NCI-H446 treated with DMSO at 0.1 percent for 48 hours (cell line): ENCODE measurements at places on chromosomes 1 and 21.

DNA sequence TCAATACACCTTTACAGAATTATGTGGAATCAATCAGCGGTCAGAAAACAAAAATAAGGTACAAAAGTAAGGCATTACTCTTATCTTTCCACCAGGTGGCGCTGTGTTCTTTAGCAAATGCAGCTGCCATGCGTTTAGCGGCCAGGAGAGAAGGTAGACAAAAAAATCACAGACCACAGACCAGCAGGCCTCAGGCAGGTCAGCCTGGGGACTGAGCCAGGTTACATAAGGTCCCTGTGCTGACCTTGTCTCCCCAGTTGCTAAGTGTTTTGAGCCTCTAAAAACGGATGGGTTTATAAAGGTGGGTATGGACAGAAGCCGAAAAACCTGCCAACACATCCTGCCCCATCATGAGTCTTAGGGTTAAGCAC lies 2.8 kb downstream of the RGS16 start:
- DNase-seq: peak; percentile 63

GRCh38 chr1:240693844-240694243 lies 81.9 kb upstream of the GREM2 start:
- DNase-seq: no peak

GRCh38 chr1:169517558-169518186 lies 31.9 kb upstream of the SLC19A2 start:
- no peak for DNase-seq

DNA sequence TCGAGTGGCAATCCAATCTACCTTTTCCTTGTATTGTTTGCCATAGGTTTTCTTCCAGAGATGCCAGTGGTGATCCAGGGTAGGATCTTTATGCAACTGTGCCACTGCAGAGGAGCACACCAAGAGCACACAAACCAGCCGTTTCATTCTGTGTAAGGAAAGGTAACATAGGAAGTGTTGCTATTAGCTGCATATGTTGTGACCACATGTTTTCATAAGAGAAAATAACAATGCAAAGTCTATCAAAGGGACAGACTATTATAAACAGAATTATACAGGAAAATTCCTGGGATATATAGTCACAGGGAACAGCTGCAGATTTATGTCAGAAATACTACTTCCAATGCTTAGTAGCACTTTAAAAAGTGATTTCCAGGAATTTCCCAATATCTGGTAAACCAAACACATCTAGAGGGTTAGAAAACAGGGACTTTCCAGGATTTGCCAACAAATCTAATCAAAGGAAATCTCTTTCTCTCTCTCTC lies 919 bp downstream of the CTSS start:
- DNase-seq: no peak

GRCh38 chr1:14759843-14760242 lies 161.4 kb downstream of the KAZN start:
- DNase-seq: no peak

DNA sequence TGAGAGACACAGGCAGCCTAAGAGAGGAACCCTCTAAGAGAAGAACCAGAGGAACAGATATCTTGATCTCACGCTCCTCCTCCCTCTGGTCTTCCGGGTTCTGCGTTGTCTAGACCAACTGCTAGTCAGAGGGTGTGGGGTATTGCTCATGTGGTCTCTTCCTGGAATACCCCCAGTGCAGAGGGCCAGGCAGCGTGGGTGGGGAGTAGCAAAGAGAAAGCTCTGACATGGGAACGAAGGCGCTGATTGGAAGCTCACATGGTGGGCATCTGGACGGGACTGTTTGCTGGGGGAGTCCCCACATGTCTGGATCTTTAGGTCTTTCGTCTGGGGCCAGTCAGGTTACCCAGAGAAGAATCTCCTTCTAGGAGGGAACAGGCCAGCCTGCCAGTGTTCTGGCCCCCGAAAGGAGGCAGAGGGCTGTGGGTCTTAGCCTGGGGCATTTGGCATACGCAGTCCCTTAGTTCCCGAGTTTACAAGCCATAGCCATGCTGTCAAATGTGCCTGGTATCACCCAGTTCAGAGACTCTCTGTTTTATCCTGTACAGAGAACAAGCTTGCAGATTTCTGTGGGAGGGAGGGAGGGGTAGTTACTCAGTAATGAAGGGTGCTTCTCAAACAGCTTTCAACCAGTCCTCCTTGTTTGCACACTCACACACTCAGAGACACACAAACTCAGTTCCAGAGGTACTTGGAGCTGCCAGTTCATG lies 18.3 kb upstream of the IL6R start:
- no peak for DNase-seq
